ENCODE measurements at places on chromosomes 13 and 19.

DNA sequence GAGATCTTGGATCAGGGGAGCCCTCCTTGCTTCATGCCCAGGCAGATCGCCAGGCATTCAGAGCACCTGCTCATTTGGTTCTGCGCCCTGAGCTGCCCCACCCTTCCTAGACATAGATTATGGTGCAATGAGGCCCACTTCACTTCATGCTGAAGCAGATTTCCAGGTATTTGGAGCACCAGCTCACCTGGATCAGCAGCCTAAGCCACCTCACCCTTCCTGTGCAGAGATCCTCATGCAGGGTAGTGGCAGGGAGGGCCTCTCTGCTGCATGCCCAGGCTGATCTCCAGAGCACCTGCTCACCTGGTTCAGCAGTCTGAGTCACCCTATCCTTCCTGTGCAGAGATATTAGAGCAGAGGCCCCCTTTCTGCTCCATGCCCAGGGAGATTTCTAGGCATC, 1966.1 kb downstream of the PCDH9 start:
- DNase-seq = no peak

DNA sequence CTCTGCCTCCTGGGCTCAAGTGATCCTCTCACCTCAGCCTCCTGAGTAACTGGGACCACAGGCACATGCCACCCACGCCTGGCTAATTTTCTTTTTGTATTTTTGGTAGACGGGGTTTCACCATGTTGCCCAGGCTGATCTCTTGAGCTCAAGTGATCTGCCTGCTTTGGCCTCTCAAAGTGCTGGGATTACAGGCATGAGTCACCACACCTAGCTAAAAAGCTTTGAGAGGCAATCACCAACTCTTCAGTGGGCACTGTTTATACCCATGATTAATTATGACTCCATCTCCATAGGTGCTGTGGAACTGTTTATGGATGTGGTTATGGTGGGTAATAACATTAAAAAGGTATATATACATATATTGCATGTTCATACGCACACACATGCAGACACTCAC, 7.5 kb upstream of the RBM26 start:
- DNase-seq = no peak

GRCh38 chr19:7590256-7590655, 5.4 kb upstream of the CAMSAP3 start:
- no peak for DNase-seq

- peak; percentile 45 for DNase-seq
Measured at GRCh38 chr19:10286803-10287737, at the start of gene ICAM4. TSS of gene ICAM4 (plus strand) at chr19:10286955. CDS start at chr19:10287013, 58 bp downstream.

GRCh38 chr13:35190241-35190640, 248.2 kb downstream of the NBEA start:
- no peak for DNase-seq

DNA sequence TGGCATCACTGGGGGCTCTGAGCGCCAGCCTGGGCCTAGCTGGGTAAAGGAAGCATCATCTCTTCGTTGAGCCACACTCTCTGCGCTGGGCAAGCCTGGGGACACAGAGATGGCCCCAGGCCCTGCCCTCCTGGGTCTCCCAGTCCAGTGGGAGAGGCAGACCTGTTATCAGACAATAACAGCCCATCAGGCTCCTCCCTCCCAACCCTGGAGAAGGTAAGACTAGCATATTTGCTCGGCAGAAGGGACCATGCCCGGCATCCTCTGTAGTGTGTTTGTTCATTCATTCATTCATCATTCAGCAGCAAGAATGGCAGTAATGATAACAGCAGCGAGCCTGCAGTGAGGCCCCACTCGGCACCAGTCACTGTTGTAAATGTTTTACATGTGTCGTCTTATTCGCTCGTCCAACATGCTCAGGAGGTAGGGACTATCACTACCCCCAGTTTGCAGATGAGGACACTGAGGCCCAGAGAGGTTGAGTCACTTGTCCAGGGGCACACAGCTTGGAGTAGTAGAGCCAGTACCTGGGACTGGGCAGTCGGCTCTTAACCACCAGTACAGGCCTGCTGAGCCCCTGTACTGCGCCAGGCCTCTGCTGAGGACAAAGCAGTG, 33.2 kb downstream of the PAK4 start:
- no peak for DNase-seq

GRCh38 chr19:41578886-41579285, 2.9 kb downstream of the CEACAM21 start:
- no peak for DNase-seq

GRCh38 chr19:45985321-45985720, 9.9 kb upstream of the CCDC61 start:
- no peak for DNase-seq

- DNase-seq = no peak
Measured at GRCh38 chr13:59304596-59304995, 859.1 kb downstream of the DIAPH3 start.

DNA sequence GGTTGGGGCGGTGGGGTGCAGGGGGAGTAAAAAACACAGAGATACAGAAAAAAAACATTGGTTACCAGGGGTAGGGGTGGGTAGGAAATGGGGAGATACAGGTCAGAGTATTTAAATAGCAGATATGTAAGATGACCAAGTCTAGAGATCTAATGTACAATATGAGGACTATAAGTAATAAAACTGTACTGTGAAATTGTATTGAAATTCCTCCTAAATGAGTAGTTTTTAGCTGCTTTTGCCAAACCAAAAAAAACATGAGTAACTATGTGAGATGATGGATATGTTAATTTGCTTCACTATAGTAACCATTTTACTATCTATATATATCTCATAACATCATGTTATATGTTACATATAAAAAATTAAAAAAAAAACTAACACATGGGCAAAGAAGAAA, 29.6 kb downstream of the VWA8 start:
- no peak for DNase-seq

DNA sequence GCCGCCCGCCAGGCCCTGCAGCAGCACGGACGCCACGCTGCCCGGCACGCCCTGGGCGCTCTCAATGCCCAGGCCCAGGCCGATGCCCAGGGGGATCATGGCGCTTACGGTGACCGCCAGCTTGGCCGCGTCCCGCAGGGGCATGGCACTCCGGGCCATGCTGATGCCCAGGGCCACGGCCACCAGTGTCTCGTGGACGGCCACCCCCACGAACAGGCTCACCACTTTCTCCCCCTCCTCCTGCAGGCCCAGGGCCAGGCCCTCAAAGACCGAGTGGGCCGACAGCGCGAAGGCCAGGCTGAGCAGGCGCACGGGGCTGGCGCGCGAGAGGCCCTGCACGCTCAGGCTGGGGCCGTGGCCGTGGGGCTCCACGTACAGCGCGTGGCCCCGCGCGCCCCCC, 6.9 kb downstream of the SLC39A3 start:
- DNase-seq = no peak

DNA sequence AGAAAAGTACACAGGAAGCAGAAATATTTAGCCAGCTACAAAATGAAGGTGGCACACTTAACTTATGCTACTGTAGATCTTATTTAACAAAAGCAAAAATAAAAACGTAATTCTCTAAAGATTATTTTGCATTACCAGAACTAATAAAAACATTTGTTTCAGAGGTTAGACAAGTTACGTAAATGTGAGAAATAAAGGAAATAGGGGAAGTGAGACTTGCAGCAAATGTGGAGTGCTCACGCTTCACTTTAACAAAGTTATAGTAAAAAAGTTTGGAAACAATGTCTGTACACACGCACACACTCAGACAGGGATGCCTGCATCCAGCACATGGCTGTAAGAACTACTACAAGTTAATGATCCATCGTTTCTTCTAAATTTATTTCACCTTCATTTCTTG, 83.7 kb downstream of the NALCN start:
- DNase-seq = no peak

GRCh38 chr13:45196622-45197021, 4.2 kb downstream of the KCTD4 start:
- no peak for DNase-seq

DNA sequence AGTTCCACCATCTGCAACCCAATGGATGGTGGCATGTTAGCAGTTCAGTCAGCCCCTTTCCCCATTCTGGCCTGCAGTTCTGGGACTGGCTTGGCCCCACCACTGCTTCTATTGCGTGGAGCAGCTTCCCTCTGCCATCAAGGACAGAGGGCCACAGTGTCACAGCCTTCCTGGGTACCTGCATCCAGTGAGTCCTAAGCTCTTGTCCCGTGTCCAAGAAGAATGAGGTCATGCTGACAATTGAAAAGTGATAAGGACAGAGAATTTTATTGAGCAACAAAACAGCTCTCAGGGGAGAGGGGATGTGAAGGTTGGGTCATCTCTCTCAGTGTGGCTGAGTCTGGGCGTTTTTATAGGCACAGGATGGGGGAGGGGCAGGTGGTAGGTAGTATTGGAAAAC, 33.5 kb upstream of the SIN3B start:
- DNase-seq = no peak

- DNase-seq = peak; percentile 62
Measured at GRCh38 chr19:570937-571565, 1.3 kb upstream of the BSG start.
